ENCODE measurements at places on chromosomes 4 and X.

- no peak for DNase-seq
These were observed 24.5 kb downstream of the TMSB4X start for GRCh38 chrX:12999422-12999821.

DNA sequence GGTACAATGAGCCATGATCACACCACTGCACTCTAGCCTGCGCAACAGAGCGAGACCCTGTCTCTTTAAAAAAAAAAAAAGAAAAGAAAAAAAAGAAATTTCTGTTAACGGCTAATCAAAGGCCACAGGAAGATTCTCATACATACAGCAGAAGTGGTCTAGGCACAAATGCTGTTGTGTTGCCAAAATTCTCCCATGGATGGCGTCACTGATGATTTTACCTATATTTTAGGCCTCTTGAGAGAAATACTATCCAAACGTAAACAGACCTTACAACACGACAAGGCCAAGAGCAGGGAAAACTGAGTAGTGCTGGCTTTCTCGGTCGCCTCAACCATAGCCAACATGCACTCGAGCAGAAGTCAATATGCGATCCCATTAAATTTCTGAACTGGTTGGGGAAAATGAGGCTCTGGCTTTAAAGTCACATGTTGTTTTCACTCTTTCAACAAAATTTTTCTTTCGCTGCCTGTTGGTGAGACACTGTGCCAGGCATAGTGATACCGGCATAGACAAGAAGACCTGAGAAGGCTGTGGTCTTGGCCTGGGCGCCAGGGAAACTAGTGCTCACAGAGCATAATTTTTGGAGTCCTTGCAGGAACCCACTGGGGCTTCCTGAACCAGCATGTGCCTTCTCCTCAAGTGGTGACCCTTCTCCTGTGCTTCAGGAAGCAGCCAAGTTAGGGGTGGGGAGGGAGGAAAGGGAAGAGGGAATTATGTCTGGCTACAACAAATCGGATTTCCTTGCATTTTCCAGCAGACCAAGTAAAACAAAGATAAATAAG lies 20.6 kb downstream of the SH3KBP1 start:
- DNase-seq, result no peak

- no peak for DNase-seq
These were observed 32.6 kb upstream of the S100G start for GRCh38 chrX:16617382-16617781.

- DNase-seq, result no peak
These were observed 55.8 kb upstream of the ENPP6 start for GRCh38 chr4:184273166-184274147.

- DNase-seq, result no peak
These were observed 25.8 kb downstream of the ZNF630 start for GRCh38 chrX:48045410-48046311.

GRCh38 chrX:9927698-9928482 lies 39.3 kb upstream of the CLDN34 start:
- no peak for DNase-seq

DNA sequence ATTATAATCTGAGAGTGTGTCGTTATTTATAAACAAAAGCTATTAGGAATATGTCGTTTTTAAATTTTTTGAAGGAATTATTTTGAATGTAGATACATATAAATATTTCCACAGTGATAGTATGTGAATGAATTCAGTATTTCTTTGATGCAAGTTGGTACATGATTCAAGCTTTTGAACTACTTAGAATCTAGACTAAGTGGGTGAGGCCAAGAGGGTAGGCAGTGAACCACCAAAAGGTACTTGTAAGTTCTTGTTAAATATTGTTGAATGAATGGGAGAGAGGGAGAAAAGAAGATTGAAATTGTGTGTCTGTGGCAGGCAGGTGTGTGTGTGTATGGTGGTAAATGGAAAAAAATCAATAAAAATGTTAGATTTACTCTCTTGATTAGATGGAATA lies 69.6 kb downstream of the ARFIP1 start:
- DNase-seq, result no peak

DNA sequence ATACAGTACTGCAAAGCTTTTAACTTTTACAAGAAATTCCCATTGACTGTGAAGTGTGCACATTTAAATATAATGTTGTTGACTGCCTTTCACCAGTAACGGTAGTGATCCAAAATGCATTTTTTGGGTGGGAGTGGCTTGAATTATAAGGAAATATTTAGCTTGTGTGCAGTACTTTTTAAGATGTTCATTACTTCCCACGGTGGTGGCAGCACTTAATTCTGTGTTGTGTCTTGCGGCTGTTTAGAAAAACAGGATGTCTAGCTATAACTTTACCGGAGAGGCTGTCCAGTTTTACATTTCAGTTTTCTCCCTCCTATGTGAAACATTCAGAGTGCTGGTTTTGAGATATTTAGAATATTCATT lies 1.7 kb downstream of the TMEM131L start:
- DNase-seq, result no peak

DNA sequence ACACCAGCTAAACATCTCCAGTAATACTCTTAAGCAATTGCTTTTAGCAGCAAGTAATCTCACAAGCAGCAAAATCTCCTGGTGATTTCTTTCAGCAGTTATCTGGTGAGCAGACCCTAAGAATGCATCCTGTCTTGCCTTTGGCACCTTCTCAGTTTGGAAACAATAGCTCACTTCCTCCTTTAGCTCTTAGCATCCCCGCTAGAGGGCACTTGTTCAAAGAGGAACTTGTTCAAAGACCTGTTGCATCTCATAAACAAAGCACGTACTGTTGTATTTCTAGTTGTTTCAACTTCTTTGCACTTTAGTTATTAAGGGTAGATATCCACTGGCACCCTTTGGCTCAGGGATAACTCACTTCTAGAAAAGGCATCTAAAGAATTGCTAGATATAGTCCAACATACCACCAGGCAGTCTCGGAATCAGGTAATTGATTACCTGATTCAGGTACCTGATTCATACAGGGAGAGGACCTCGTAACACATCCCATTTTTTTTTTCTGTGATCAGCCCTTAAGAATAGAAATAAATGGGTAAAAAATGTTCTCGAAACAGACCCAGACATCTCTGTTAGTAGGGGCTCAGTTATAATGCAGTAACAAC lies 81.9 kb upstream of the QRFPR start:
- peak; percentile 5 for DNase-seq

DNA sequence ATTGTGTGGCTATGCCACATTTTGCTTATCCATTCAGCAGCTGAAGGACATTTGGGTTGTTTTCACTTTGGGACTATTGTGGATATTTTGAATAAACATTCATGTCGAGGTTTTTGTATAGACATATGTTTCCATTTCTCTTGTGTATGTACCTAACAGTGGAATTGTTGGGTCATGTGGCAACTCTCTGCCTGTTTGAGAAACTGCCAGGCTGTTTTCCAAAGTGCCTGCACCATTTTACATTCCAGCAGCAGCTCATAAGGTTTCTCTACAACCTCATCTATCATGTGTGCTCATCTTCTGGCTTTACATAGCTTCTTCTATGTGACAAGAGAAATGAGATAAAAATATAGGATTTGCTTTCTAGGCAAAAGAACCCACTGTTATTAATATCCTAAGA lies 29.5 kb upstream of the TSPAN5 start:
- no peak for DNase-seq

- DNase-seq, result no peak
These were observed 157.6 kb downstream of the GASK1B start for GRCh38 chr4:158015241-158015640.

DNA sequence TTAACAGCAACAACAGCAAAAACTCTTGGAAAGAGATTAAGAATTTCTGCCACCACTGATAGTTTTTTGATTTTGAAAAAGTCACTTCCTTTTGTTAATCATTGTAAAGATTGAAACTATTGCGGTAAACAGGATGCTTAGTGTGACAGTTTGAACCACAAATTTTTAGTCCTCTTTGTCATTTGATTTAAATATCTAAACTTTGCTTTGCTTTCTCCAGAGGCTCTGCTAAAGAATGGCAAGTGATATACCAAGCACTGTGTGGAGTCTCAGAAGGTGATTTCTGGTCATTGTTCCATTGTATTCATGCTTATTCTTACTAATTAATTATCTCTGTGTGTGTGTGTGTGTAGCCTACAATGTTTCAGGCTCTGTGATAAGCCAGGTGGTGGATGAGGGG lies 155.6 kb downstream of the BMPR1B start:
- no peak for DNase-seq

DNA sequence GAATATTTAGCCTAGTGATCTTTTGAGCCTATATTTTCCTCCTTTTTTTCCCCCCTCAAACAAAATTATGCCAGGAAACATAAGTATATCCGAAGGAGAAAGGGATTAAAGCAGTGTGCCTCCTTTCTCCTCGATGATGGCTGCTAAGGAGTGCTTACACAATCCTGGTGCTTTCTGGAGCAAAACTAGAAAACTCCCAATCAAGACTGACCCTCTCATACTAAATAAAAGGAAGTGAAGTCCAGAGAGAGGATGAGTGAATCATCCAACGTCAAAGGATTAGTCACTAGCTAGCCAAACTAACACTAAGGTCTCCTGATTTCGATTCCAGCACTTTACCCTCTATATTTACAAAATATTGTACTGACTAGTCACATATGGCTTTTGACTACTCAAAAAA lies 146.8 kb downstream of the PPP3CA start:
- no peak for DNase-seq

GRCh38 chr4:158002173-158002572 lies 170.7 kb downstream of the GASK1B start:
- no peak for DNase-seq

DNA sequence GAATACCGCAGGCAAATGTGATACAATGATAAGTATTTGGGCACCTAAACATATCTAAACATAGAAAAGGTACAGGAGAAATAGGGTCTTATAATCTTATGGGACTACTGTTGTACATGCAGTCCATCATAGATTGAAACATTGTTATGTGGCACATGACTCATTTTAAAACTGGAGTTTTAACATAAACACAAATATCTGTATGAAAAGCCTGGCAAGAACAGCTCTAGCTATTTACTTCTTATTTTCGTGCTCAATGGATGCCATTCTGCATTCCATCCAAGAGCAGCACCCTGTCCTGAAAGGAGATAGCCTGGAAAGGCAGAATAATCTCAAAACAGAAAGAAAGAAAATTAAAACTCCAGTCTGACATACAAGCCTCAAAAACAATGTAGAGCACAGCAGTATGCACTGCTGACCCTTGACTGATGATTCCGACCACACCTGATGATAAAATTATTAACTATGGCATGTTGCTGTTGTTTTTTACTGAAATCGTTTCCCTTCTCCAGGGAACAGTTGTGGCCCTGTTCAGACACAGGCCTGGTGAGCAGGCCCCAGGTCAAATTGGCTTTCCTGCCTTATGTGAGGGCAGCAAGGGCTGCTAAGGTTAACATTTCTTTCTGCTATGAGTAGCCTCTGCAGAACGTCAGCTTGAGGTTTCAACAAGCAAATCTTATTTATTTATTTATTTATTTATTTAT lies 152.7 kb downstream of the APBB2 start:
- no peak for DNase-seq

DNA sequence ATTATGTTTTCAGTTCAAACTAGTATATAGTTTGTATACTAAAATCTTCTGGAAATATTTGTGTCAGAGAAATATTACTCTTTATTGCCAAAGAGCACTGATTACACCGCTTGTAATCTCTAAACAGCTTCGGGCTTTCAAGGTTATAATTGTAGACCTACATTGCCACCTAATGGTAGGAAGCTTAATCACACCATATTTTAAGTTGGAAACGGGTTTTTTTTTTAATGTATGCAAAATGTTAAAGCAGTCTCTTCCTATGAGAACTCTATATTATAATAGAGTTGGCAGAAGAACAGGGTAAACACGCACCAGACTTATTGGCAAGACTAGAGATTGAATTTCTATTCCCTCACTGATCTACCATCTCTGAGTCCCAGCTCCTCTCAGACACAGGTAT lies 19.5 kb upstream of the NFXL1 start:
- DNase-seq, result no peak

GRCh38 chrX:69564665-69565064 lies 51.2 kb upstream of the EDA start:
- DNase-seq, result no peak

- no peak for DNase-seq
These were observed 146.4 kb upstream of the DCAF8L1 start for GRCh38 chrX:28127662-28128061.

GRCh38 chr4:156595041-156595440 lies 376.6 kb downstream of the PDGFC start:
- no peak for DNase-seq
